Spinal cord (tissue), 10 donors: ENCODE measurements at places on chromosomes 3 and 15. TPM values are rescaled to one million over a fixed set of nuclear protein-coding genes. Genes with fewer than 3 reads are reported as not detected.

GRCh38 chr3:71066356-71066755, 517.2 kb downstream of the FOXP1 start:
- H3K27me3 ChIP-seq: peaks cover 29% of the 10 kb centered on the region
- no peaks in the 10 kb centered on the region for H3K36me3 ChIP-seq
- H3K4me1 ChIP-seq: peaks cover 26% of the 10 kb centered on the region

DNA sequence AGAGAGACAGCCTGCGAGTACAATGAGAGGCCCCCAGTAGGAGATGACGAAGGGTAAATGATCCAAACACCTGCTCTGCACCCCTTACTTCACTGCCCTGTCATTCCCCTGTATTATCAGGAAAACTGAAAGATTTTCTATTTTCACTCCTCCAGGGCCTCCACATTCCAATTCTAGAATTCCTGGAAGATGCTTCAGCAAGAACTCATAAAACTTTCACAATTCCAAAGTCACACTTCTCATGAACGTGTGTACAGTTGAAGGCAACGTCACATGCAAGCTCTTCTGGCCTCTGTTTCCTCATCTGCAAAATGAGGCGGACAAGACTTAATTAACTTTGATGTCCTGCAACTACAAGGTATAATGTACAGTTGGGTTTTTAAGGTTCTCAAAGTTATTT, 62.8 kb upstream of the SPATA12 start:
- DNase-seq: no peak
- no peaks in the 10 kb centered on the region for H3K36me3 ChIP-seq
- H3K4me1 ChIP-seq: peaks cover 7% of the 10 kb centered on the region
- H3K27me3 ChIP-seq: no peaks in the 10 kb centered on the region

The VIPR1 gene
- 1.4 TPM for total RNA-seq

DNA sequence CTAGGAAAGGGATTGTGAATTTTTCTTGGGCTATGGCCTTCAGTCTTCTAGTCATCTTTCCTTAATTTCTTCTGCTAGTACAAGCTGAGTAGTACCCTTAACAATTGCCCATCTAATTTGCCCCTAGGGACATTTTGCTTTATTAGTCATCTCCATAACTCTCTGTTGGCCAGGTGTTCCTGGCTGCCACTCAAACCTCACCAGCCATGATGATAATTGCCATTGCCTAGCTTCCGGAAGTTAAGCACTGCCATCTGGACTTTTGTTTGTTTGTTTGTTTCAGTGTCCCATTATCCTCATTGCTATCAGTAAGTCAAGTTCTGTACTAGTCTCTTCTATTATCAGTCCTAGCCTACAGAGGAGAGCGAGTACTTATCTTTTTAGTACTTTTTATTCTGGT, 36.6 kb upstream of the UBL7 start:
- H3K27me3 ChIP-seq: no peaks in the 10 kb centered on the region
- no peak for DNase-seq
- H3K27ac ChIP-seq: no peak overlapping the region
- H3K36me3 ChIP-seq: no peaks in the 10 kb centered on the region
- no peak overlapping the region for H3K4me3 ChIP-seq
